ENCODE measurements at places on chromosomes 3 and 15.

DNA sequence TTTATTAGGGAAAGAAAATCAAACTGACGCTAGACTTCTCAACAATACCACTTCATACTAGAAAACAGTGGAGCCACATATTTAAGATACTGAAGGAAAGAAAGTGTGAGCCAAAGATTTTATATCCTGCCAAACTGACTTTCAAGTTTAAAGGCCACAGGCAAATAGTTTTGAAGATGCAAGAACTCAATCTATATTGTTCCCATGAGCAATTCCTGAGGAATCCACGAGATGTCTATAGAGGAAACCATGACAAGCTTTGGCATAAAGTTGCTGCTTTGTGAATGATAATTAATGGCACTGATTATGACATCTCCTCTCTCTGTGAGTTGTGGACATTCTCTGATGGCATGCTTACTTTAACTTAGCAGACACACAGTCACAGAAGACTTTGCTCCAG lies 276.1 kb upstream of the GOLGA6L4 start:
- no peak for DNase-seq

DNA sequence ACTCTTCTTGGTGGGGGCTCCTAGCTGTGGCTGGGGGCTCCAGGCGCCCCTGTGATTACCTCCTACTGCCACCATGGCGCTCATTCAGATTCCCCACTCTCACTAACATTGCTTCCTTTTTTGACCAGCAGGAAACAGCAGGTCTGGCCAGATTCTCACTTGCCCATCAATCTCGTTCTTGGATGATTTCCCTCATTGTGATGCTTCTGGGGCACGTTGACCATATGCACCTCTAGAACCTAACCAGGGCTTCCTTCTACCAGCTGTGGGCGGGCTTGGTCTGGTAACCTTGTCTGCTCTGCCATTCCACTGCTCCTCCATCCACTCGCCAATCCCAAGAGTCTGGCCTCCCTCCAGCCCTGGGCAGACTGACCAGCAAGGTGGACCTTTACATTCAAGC lies 35.9 kb upstream of the PTPN23 start:
- no peak for DNase-seq

- no peak for DNase-seq
Observed at GRCh38 chr3:29438580-29438979, 157.7 kb downstream of the RBMS3 start.

- DNase-seq = no peak
Observed at GRCh38 chr3:46851364-46852333, 11.6 kb downstream of the MYL3 start.

DNA sequence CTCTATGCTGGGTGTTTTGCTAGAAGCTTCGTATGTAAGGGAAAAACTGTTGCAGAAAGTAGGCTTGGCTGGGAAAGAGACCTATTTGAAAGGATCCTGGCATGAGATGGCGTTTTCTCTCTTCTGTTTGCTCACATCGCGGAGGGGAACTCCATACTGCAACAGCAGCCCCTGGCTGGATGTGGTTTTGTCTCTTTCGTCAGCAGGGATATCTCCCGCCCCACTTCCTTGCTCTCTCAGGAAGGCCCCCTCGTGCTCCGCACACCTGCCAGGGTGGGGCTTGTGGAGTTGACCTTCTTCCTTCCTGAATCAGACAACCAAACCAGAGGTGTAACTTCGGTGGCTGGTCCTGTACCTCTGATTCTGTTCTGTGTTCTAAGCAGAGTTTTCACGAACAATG lies 26.4 kb upstream of the MYZAP start:
- DNase-seq = no peak

GRCh38 chr3:10798600-10799367 lies 17.2 kb upstream of the SLC6A11 start:
- DNase-seq = no peak

- no peak for DNase-seq
Observed at GRCh38 chr3:5187920-5188418, 462 bp downstream of the EDEM1 start.

GRCh38 chr3:78706906-78707523 lies 1060.8 kb downstream of the ROBO1 start:
- no peak for DNase-seq

DNA sequence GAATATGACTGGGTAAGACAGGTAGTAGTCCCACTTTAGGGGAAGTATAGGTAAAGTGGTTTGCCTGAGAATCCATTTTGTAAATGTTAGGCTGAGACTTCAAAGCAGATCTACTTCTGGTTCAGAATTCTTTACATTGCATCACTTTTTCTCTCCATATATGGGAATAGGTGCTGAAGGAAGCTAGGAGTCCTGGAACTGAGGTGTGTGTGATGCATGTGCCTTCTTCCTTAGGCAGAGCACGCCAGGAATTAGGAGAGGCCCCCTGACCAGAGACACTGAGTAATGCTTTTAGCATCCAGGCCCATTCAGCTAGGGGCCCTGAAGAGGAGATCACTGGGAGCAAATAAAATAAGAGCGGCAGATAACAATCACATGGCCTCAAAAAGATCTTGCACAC lies 69.2 kb upstream of the DCP1A start:
- DNase-seq = no peak

GRCh38 chr3:153746211-153746610 lies 375.0 kb upstream of the ARHGEF26 start:
- no peak for DNase-seq

GRCh38 chr3:142850395-142851023 lies 38.4 kb downstream of the PCOLCE2 start:
- DNase-seq = no peak

DNA sequence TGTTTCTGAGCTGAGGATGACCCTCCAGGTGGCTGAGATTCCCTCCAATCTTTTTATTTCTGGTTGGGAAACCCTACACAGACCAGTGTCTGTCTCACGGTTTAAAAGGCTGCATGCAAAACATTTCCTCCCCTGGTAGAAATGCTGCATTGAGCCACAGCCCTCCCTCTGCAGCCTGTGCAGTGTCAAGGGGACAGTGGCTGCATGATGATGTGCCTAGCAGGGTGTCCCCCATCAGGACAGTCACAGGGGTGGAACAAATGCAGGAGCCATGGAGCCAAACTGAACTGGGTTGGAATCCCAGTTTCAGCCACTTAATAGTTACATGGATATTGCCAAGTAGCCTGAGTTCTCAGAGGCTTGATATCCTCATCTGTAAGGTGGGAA lies 147.9 kb upstream of the CTDSPL start:
- DNase-seq = no peak
